Activated CD4-positive, alpha-beta T cell treated with anti-CD3 and anti-CD28 coated beads, Interleukin-2, amount 10 ng/mL, durations not matched to agents 7 days and 5 days (primary cell): ENCODE measurements at places on chromosomes 5 and 9.

DNA sequence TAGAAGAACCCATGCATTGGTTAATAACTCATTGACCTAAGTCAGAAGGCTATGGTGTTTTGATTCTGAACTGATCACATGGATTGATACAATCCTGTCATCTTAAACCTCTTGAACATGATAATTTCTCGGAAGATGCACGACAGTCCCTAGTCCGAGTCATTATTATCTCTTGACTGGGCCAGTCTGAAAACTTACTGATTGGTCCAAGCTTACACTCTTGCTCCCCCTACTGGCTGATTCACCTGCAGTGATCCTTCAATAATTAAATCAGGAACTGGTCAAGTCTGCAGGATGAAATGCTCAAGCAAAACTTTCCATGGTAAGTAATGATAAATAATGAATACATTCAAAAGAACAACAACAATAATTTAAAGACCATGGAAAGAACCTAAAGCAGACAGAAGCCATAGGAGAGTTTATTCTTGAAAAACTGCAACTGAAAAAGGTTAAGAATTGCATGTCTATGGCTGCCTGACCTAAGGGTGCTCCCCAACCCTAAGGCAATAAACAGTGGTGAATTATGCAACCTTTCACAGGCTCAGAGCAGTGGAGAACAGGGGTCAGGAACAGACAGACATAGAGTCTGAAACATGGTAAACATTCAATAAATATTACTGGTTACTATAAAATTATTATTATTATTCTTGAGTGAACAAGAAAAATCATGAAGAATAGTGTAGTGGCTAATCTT, 79.3 kb downstream of the BRINP1 start:
- peak; percentile 39 for DNase-seq

GRCh38 chr5:90549729-90550275, 8.8 kb upstream of the ADGRV1 start:
- no peak for DNase-seq

- DNase-seq = no peak
These were observed 13.6 kb downstream of the ROPN1L start for GRCh38 chr5:10455277-10455670.

DNA sequence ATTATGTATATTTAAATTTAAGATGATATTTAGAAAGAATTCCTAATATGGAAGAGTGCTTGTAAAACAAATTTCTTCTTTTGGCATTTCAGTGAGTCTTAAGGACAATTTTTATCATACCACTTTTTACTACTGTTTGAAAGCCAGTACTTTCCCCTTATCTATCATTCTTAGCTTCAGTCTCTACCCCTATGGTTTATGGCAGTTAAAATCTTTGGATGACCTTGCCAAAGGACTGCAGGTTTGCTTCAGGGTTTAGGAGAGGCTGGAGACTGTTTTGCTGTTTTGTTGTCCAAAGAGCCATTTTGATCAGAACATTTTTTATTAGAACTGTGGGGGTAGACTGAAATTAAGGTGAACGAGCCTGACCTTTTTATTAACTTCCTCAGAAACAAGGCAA, 30.8 kb downstream of the SLC38A9 start:
- DNase-seq = no peak

GRCh38 chr5:84384604-84385575, at the start of gene EDIL3:
TSS of gene EDIL3 (minus strand) at chr5:84384880. CDS start at chr5:84384374, 506 bp downstream.
- no peak for DNase-seq

DNA sequence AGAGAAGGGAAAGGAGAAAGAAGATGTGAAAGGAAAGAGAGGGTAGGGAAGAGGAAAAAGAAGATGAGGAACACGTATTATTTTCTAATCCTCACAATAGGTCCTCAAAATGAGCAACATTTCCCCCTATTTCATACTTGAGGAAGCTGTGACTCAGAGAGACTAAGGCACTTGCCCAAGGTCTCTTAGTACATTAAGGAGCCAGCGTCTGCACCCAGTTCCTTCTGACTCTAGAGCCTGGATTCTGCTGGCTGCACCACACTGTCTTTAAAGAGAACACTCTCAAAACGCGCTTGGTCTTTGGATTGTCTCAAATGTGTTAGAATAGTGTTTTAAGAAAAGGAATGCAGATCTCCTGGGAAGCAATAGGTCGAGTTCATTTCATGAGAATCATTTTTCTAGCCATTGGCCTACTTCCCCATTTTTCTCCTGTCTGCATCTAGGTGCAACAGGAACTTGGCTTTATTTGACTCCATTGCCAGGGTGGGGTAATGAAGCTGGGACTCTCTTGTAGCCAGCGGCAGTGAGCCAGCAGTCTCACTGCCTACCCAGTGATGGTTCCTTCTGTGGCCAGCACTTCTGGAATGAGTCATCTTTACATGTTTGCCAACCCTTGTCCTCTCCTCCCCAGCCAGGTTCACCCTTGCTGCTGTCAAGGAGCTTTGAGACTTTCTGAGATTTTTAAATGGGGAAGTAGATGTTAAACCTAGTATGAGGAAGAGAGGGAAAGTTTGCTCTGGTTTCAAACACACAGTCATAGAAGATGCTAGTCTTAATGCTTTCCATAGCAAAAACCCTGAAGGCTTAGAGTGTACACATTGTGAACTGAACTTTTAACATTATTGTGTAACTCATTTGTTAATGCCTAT, 82.7 kb downstream of the DOCK8 start:
- DNase-seq = no peak

DNA sequence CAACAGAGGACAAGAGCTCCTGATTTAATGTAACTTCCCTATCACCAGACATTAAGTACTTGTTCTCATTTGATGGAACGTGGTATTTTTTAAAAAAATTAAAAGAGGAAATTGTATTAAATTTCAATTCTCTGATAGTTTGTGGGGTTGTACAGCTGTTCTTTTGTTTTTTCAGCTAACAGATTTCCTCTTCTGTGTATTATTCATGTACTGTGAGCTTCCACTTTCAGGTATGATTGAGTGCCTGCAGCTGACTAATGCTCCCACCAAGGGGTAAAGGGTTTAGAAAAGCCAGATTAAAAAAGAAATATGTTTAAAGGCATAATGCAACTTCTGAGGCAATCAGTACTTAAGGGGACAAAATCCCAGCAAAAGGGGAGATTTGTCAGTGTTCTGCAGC, 117.7 kb upstream of the ACTBL2 start:
- no peak for DNase-seq

DNA sequence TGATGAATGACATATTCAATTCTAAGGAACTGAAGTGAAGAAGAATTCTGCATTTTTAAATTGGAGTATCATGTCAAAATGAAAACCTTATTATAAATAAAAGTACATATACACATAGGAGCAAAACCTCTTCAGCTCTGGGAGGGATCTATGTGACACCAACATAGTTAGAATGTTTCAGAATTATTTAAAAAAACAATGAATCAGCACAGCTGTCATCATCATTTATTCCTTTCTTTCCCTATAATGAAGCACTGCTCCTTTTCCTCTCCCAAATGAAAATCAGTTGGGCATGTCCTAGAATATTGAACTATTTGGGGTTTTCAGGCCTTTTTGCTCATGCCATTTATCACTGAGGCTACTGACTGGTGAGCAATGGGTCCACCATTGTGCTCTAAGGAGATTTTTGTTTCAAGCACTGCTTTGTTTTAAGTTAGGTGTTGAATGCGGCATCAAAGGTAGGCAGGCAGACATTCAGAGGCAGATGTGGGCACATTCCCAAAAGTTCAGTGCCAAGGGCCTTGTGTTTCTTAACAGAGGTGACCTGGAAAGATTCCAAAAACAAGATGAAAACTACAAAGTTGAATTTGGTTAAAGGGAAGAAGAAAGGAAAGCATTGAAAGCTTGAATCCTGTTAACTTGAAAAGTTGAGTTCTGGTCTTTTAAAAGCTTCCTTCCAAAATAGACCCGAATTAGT, 126.4 kb upstream of the ADAMTSL1 start:
- no peak for DNase-seq

- no peak for DNase-seq
These were observed 45.4 kb downstream of the ENTREP1 start for GRCh38 chr9:69370430-69370829.

DNA sequence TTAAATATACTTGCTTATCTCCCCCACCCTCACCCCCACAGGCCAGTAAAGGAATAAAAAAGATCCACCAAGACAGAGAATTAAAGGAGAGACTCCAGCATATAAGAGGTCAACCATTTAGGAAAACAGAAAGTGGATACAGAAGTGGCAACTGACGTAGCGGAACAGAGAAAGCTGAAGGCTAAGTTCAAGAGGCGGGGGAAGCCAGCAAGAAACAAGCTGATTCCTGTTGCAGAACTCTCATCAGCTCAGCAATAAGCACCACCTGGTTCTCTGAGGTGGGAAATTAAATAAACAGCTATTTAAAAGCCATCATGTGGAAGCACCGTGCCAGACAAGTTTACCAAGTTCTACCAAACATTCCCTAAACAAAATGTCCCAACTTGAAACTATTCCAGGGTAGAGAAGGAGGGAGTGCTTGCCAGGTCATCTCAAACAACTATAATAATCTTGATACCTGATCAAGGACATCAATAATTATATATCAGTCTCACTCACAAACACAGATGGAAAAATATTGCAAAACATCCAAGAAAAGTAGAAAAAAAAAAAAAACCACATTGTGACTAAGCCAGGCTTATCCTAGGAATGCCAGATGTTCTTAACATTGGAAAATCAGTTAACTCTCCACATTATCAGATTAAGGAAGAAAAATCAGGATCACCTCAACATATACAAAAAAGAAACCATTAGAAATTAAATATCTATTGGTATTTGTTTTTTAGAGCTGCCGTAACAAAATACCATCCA, 7.3 kb upstream of the ARL15 start:
- DNase-seq = no peak

DNA sequence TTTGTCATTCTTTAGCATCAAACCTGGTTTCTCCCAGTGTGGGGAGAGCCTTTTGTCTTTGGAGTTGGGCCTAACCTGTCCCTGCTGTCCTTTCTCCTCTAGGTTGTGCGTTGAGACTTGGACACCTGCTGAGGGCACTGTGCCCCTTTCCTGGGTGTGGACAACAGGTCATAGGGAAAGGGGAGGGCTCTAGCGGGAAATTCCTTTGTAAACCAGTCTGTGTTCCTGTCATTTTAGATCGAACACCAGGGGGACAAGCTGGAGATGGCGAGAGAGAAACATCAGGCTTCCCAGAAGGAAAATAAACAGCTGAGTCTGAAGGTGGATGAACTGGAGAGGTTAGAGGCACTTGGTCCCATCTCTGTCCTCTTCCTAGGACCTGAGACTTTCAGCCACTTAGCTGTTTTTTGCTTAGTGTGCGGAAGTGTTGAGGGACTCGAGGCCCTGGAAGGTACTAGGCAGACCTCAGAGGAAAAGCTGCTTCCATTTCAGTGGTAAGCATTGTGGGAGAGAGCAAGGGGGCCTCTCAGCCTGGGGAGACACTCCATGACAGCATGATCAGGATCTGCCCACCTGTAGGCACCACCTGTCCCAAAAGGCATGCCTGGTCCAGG, 8.6 kb upstream of the GLE1 start:
- no peak for DNase-seq

- DNase-seq = no peak
These were observed 538.2 kb upstream of the ZNF462 start for GRCh38 chr9:106324591-106325280.

GRCh38 chr5:35618781-35619180, 1.1 kb downstream of the SPEF2 start:
- DNase-seq = no peak

GRCh38 chr5:2482778-2483177, 268.7 kb downstream of the IRX2 start:
- no peak for DNase-seq

DNA sequence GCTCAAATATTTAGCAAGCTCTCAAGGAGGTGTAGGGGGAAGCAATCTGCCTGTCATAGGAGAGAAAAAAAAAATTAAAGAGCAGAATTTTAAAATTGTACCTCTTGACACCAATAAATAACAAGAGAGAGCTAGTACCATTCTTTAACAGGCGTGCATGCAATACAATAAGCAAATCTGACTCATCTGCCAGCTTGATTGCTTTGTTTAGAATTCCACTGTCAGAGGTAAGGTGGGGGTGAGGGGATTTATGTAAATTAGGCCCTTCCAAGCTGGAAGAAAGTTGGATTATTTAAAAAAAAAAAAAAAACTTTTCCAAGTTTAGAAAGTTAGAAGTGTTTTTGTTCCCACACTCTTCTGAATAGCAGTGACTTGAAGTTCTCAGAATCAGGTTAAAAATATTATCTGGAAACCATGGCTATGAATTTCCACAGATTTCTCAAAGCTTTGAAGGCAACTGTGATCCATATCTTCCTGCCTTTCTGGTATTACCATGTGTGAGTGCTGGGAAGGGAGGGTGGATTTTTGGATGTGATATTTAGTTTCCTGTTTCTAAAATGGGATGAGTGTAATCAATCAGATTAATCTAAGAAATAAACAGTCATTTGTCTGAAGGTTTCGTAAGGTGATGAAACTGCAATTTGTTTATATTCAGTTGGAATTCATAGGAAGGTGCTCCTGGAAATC, 477.5 kb downstream of the TLE4 start:
- DNase-seq = no peak

DNA sequence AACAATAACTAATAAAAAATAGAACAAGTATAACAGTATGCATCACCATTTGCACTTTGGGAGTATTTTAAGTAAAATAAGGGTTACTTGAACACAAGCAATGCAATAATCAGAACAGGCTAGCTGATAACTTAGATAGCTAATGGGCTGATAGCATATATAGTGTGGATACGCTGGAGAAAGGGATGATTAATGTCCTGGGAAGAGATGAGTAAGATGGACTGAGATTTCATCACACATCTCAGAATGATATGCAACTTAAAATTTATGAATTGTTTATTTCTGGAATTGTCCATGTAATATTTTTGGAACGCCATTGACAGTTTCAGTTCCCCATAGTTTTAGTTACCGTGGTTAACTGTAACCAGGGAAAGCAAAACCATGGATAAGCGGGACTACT, 173.6 kb downstream of the ISL1 start:
- DNase-seq = no peak

GRCh38 chr5:67732921-67733320, 482.6 kb upstream of the PIK3R1 start:
- DNase-seq = no peak

- no peak for DNase-seq
These were observed 222.5 kb upstream of the DAPK1 start for GRCh38 chr9:87275047-87275725.

GRCh38 chr9:72726947-72727346, 205.5 kb downstream of the TMC1 start:
- DNase-seq = no peak

DNA sequence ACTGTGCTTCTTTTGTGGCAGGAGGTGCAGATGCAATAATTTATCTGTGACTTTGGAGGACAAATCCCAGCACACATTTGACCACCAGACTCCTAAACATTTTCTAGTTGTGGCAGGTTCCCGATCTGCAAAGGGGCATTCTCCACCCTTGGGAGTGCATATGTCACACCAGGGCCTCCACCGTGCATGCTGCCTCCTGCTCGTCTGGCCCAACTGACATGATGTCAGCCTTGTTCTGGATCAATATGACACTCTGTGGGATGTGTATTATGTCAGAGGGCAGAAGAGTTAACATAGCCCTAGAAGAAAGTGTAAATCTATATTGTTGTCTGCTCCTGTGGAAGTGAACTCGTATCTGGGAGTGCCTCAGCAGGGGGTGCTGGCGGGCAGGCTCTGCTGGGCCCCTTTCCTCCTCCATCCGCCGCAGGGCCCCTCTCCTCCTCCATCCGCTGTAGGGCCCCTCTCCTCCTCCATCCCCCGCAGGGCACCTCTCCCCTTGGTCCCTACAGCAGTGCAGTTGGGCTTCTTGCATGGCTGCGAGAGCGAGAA, 97.7 kb upstream of the PPP1R26 start:
- no peak for DNase-seq
